Activated CD4-positive, alpha-beta T cell treated with anti-CD3 and anti-CD28 coated beads for 1 hour (primary cell): ENCODE measurements at places on chromosomes 6 and 20.

DNA sequence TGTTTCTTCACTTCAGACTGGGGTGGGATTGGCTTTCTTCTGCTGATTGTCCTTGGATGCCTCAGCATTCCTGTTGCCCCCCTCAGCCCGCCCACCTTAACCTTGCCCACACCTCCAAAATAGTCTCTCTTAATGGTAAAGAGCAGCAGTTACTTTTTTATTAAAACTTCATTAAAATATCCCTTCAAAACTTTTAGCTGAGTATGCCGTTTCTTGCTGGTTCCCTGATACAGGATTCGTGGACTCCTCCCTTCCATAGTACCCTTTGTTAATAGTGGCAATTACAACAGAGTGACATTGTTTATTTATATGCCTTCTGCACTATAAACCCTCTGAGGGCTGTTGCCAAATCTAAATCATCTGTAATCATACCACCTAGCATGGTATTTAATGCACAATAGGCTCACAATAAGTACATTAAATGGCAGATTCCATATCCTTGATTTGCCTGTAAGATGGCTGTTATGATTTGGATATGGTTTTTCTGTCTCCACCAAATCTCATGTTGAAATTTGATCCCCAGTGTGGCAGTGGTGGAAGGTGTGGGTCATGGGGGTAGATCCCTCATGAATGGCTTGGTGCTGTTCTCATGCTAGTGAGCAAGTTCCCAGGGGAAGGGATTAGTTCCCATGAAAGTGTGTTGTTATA lies 3.5 kb upstream of the MOCS1 start:
- no peak for DNase-seq

DNA sequence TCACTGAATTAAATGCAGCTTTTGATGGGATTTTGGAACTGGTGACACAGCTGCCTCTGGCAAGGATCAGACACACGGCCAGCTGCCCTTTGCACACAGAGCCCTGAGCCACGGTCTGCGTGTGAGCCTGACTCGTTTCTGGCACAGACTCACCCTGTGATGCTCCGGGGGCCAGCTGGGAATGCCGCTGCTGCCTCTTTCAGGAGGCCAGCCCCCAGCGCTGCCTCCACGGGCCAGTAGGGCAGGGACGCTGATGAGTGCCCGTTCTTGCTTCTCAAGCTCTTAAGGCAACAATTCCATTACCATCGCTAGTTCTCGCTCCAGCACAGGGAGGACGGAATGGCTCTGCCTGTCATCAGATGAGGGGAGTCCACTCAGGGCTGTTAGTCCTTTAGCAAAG lies 61.6 kb downstream of the IRF4 start:
- no peak for DNase-seq

DNA sequence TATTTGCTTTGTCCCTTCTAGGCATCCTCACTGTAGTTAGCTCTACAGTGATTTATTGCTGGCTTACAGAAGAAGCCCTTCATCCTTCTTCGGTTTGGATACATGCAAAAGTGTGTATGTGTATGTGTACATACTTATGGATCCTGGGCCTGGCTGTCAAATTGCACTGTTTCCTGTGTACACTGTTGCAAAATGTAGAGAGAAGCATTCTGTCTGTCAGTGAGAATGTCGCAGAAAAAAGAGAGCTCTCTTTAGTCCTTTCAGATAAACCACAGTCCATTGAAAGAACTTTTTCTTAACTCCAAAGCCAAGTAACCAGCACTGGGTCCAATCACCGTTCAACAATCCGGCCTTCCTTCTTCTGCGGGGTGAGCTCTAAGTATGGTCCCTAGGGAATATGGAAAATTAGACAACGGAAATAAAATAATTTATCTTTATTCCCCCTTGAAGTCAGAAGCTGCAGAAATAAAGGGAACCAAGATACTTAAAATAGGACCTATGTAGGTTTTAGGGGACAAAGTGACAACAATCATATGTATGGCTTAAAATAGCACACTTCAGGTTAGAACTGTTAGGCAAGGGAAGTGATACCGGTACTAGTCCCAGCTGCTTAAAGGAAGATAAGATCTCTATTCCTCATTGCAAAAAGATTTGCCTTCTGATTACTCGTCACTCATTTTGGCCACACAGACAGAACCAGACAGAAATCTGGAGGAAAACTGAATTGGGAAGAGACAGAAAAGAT lies 107.0 kb downstream of the CD83 start:
- DNase-seq = no peak

DNA sequence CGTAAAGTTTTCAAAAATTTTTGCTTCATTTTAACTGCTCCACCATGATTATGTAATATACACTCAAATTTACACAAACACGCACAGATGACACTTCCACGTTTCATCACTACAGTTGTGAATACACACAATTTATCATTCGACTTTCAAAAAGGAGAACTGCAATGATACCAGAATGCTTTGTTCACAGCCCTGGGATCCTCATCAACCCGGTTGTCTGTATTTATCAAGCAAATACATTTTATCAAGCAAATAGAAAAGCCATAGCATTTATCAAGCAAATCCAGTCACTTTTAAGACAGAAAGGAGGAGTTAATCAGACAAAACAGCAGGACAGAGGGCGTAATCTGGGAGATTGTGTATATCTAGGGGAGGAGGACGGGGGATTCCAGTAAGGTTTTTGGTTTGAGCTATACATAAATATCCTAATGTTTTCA lies 20.3 kb upstream of the ABT1 start:
- DNase-seq = no peak
